ENCODE measurements at places on chromosomes 3 and 15.

- no peak for DNase-seq
- no peaks in the 10 kb centered on the region for H3K36me3 ChIP-seq
- H3K27ac ChIP-seq: no peak overlapping the region
- no peaks in the 10 kb centered on the region for H3K27me3 ChIP-seq
These were observed 579.8 kb upstream of the CCDC54 start for GRCh38 chr3:106797461-106797860.

GRCh38 chr3:18937574-18937973, 210.7 kb upstream of the KCNH8 start:
- H3K4me1 ChIP-seq: no peaks in the 10 kb centered on the region
- H3K4me3 ChIP-seq: no peak overlapping the region
- DNase-seq: no peak
- no peaks in the 10 kb centered on the region for H3K27me3 ChIP-seq
- no peaks in the 10 kb centered on the region for H3K36me3 ChIP-seq
- H3K27ac ChIP-seq: no peak overlapping the region

- no peaks in the 10 kb centered on the region for H3K36me3 ChIP-seq
- H3K27ac ChIP-seq: no peak overlapping the region
- DNase-seq: no peak
- H3K4me3 ChIP-seq: no peak overlapping the region
- no peaks in the 10 kb centered on the region for H3K27me3 ChIP-seq
- H3K4me1 ChIP-seq: no peaks in the 10 kb centered on the region
These were observed 112.3 kb downstream of the WDR76 start for GRCh38 chr15:43939070-43939469.

DNA sequence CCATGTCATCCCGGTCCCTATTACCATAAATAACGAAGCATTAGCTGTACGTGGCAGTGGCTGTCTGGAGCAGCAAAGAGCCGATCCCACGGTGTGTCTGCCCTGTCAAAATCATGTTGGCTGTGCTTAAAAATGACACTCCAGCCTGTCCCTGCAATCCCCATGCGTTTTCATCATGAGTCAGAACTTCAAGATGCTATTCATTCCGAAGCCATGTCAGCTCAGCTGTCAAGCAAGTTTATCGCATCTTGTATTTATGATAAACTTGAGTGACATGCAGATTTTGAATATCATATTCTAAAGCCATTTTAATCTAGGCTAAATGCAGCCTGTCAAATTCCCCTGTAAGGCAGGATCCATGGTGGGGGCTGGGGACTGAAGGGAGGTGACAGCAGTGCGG, 152.4 kb downstream of the TJP1 start:
- no peaks in the 10 kb centered on the region for H3K27me3 ChIP-seq
- H3K27ac ChIP-seq: no peak overlapping the region
- no peak overlapping the region for H3K4me3 ChIP-seq

- H3K27ac ChIP-seq: no peak overlapping the region
- H3K4me3 ChIP-seq: no peak overlapping the region
- no peaks in the 10 kb centered on the region for H3K4me1 ChIP-seq
- no peaks in the 10 kb centered on the region for H3K36me3 ChIP-seq
These were observed 107.0 kb upstream of the RORA start for GRCh38 chr15:61336026-61336638.

DNA sequence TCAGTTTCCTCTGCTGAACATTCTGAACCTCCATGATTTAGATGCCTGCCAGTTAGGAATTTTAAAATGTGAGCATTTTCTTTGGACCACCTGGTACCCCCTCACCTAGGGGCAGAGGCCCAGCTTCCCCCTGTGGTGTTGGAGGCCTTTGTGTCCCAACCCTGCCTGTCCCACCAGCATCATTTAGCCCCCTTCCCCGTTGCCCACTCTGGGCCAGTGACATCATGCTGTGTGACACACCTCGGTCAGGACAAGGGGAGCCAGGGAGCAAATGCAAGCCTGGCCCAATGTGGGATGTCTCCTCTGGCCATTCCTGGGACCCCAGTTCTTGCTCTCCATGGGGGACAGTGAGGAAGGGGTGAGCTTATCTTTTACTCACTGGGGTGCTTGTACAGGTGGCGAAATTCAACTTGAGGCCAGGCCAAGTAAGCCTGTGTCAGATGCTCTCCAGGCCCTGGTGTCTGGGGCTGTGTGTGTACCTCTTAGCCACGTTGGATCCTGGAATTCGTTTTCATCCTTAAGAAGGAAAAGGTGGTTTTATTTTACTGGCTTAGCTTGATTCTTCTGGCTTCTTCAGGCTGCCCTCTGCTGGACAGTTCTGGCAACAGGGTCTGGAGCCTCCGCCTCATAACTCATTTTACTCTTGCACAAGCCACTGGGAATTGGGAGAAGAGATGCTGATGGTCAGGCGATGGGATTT, 49.7 kb upstream of the MYZAP start:
- H3K36me3 ChIP-seq: no peaks in the 10 kb centered on the region
- H3K4me3 ChIP-seq: no peak overlapping the region
- no peak overlapping the region for H3K27ac ChIP-seq
- no peaks in the 10 kb centered on the region for H3K27me3 ChIP-seq
- DNase-seq: no peak
